ENCODE measurements at places on chromosomes 3 and 15.

DNA sequence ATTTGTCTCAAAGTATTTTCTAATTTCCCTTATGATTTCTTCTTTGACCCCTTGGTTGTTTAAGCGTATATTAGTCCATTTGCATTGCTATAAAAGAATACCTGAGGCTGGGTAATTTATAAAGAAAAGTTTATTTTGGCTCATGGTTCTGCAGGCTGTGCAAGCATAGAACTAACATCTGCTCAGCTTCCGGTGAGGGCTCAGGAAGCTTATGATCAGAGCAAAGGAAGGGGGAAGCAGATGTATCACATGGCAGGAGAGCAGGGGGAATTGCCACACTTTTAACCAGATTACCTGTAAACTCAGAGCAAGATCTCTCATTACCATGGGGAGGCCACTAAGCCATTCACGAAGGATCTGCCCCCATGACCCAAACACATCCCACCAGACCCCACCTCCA is 148.2 kb downstream of the PDE8A start:
- no peak for DNase-seq

GRCh38 chr3:152287898-152288576 is 19.3 kb downstream of the MBNL1 start:
- no peak for DNase-seq

DNA sequence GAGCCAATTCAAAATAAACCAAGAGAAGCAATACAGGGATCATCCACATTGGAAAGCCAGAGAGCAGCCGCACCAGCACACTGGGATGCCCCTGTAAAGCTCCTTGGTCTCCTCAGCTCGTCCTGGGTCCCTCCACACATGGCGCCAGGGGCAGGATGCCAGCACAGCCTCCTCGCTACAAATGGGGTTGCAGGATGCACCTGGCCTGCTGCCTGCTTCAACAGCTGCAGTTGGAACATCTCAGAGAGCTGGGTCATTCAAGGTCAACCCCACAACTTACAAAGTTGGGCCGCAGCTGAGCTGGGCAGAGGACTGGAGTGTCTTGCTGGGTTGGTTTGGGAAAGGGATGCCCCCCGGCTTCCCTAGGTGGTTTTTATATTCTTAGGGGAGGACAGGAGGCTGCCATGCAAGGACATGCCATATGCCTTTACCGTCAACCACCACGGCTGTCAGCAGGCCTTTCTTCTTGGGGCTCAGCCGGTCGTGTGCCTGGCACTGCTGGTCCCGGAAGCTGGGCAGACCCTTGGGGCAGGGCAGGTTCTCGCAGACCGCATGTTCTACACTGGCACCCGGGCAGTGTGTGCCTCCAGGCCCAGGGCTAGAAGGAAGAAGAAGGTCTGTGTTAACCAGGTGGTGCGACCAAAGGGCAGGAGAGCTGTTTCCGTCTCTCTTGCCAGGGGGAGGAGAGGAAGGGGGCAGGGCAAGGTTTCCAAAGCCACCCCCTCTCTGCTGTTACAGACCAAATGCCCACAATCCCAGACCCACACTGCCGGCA is 225.2 kb downstream of the ADAMTS17 start:
- no peak for DNase-seq

DNA sequence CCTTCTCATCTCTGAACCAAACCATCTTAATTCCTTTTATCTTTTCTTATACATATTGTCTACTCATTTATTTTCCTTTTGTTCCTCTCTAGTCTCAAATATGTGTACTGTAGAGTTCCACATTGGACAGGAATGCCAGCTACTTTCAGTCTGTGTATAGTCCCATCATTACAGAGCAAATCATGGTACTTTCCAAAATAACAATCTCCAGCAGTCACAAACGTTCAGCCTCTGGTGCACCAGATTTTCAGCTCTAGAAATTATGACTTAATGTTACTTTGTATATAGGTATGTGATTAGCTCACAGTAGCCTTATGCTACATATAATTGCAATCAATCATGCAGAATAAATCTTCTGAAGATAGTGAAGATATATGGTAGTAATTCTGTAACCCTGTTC is 32.5 kb upstream of the TM4SF4 start:
- no peak for DNase-seq

- peak; percentile 34 for DNase-seq
Observed at GRCh38 chr3:50264964-50265485, 3.9 kb upstream of the SEMA3B start.

DNA sequence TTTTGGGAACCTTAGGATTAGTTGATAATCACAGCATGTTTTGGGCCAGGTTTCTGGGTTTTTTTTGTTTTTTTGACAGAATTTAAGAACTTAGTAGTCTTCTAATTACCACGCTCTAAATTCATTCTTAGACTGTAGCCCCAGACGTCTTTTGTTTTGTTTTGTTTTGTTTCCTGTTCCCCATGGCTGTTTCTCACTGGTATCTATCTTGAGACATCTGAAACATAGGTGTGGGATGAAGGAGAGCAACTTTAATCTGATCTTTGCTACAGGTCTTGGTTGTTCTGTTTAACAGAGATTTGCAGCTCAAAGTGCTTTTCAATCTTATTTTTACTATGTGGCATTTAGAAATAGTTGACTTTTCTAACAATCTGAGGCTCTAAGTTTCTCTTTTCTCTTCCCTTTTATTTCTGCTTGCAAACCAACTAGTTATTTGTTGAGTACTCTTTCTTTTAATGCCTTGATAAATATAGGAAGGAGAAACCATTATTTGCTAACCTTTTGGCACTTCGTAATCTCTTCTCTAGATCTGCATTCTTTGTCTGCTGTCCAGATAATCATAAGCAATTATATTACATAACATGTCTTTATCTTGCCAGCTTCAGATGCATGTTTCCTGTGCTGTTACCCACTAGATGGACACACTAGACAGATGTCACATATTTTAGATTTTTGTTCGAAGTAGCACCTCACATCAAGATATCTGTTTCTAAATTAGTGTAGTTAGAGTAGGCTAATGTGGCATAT is 40.9 kb downstream of the FBXL2 start:
- no peak for DNase-seq

GRCh38 chr3:10397879-10398278 is 77.0 kb upstream of the SEC13 start:
- no peak for DNase-seq

- DNase-seq, result peak; percentile 78
Observed at GRCh38 chr15:72117486-72118016, 399 bp downstream of the MYO9A start.

GRCh38 chr3:171688593-171688992 is 121.7 kb downstream of the PLD1 start:
- DNase-seq, result no peak

DNA sequence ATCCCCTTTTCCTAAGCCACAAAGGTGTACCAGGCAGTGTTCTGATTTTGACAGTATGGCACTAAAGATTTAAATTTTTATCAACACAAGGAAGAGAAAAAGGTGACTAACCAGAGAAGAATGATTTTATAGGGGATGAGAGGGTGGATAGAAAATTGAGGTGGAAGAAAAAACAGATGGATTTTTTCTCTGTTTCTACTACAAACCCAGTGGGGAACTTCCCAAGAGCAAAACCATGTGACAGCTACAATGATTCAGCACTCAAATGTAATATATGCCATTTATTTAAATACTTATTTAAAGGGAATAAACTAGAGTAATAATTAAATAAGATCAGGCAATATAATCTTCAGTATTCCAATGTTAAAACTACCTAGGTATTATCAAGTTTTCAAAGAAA is 11.1 kb downstream of the DCUN1D1 start:
- DNase-seq, result no peak

GRCh38 chr15:24848050-24848449 is 106.7 kb upstream of the SNRPN start:
- DNase-seq, result no peak

DNA sequence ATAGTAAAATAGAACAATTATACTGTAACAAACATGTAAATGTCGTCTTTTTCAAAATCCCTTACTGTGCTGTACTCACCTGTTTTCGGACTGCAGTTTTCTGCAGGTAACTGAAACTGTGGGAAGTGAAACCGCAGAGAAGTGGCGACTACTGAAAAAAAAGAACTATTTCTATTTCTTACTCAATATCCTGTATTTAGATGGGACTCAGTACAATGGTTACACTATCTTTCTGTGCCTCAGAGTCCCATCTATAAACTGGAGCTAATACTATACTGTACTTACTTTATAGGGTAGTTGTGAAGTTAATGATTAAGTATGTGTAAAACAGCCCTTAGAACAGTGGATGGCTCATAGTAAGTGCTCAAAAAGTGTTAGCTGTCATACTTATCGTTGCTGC is 14.3 kb upstream of the P2RY12 start:
- no peak for DNase-seq

DNA sequence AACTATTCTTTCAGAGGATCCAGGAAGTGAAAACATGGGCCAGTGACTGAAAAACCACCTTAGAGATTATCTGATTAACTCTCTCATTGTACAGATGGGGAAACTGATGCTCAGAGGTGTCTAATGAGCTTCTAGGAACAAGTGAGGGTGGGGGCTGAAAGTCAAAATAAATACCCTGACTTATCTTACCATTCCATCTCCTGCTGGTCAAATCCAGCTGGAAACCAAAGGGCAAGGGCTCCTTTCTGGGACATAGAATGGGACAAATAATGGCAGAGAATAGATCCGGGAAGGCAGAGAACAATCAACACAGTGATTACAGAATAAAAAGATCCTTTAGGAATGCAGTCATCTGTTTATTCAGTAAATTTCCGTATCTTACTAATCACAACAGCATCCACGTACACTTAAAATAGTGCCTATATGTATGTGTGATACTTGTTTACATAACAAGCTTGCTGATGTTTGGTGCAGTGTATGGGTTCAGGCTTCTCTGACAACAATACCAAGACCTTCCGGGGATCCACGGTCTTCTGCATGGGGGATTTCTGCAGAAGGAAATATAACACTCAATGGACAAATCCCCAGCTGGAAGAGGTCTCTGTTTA is 173.2 kb downstream of the THSD4 start:
- DNase-seq, result no peak

GRCh38 chr15:93066224-93066681 is 22.8 kb downstream of the RGMA start:
- DNase-seq, result no peak

DNA sequence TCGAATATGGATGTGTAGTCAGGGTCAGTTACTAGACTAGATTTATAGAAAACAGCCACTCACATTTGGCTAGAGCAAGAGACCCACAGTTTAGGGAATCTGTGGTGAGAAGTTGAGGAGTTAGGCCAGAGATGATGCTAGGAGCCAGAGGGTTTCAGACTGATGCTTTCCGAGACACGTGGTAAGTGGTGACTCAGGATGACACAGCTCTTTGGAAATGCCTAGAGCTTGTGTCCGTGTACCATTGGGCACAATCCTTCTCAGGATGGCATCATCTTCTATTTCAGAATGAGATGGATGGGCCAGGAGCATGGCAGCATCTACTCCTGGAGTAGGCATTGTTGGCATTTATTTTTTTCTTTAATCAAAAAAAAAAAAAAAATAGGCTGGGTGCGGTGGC is 28.5 kb downstream of the PTPRG start:
- DNase-seq, result no peak

GRCh38 chr3:108877901-108878300 is 55.3 kb downstream of the TRAT1 start:
- DNase-seq, result no peak

GRCh38 chr15:85749261-85750151 is 45.2 kb downstream of the KLHL25 start:
- DNase-seq, result no peak

GRCh38 chr15:60961541-60962485 is 267.3 kb downstream of the RORA start:
- no peak for DNase-seq

DNA sequence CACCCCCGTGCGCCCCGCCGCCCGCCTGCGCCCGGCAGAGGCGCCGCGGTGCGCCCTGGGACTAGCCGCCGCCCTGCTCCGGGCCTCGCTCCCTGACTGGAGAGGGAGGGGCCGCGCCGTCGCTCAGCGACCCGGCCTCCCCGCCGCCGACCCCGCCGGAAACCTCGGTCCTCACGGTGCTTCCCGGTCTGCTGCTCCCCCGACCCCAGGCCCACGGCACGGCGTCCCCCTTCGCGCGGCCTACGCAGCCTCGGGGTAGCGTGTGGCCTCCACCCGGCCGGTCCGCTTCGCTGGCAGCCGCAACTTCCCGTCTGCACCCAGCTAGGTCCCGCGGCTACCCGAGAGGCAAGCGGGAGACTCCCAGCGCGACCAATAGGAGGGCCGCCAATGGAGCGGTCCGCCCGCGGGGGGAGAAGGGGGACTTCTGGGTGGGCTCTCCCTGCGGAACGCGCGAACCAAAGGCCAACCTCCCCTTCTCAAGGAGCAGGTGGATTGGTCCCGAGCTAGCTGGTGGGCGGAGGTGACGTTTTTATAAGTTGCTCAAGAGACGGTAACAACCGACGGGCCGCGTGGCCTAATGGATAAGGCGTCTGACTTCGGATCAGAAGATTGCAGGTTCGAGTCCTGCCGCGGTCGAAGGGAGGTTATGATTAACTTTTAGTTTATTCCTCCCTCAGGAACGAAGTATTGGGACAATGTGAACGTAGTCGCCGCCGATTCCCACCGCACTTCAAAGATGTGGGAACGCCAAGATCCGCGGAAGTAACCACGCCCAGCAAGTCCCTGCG is at the start of gene POLG:
Gene POLG (minus strand): TSS at position 315 of the 788 bp plus-strand sequence. CDS start 1,070 bp downstream, outside the sequence.
- DNase-seq, result peak; percentile 100

GRCh38 chr3:8538913-8539312 is 37.3 kb downstream of the LMCD1 start:
- no peak for DNase-seq

DNA sequence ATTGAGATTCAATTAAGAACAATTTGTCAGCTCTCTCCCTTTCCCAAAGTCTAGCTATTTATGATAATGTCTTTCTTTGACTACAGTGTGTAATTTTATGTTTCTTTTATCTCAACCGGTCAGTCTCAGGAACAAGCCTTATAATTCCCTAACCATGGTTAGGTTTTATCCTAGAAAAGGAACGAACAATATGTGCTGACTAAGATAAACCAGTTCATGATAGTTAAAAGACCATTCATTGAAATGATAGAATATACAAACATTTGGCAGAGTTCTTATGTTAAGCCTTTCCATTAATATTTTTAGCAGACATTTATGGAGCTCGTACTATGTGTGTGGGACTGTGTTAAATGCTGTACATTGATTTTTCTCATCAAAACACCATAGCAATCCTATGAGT is 106.3 kb downstream of the SYNPR start:
- DNase-seq, result no peak

- DNase-seq, result no peak
Observed at GRCh38 chr3:54970895-54971294, 43.0 kb upstream of the LRTM1 start.

DNA sequence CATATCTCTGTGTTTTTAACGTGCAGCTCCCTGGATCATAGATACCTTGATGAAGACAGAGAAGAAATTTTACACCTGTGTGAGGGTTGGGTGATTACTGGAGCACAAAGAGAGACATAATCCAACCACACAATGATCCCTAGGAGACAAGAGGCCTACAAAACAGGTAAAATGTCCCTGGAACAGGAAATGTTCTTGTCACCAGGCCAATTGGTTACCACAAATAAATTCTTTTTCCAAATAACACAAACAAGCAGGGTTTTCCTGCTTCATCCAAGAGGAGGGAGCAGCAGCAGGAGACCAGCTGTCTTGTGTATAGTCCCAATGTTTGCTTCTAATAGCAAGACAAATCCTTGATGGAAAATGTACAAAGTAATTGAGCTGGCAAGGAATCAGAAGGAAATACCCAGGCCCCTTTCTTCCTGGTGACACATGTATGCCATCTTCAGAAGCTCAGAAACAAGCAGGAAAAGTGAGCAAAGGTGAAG is 1.4 kb downstream of the MGLL start:
- no peak for DNase-seq
